Pericardium fibroblast (primary cell): ENCODE measurements at places on chromosomes 4 and X. TPM values are rescaled to one million over a fixed set of nuclear protein-coding genes. Genes with fewer than 3 reads are reported as not detected.

METAP1 gene
- 26.8 and 39.4 TPM in 2 replicates for total RNA-seq

CYSLTR1 gene
- total RNA-seq: not detected in 2 replicates

MAP7D2 gene
- 0.09 and 0.35 TPM in 2 replicates for total RNA-seq

MAGEA1 gene
- not detected in 2 replicates for total RNA-seq

F8A3 gene
- total RNA-seq: 3.6 and 10.6 TPM in 2 replicates

SPATA4 gene
- total RNA-seq: not detected in 2 replicates

ZBTB49 gene
- 2.0 and 5.4 TPM in 2 replicates for total RNA-seq

PGM2 gene
- 16.4 and 24.3 TPM in 2 replicates for total RNA-seq

MAGEC2 gene
- not detected in 2 replicates for total RNA-seq

SPANXA1 gene
- total RNA-seq: not detected in 2 replicates

SOWAHB gene
- not detected in 2 replicates for total RNA-seq

XAGE1A gene
- total RNA-seq: not detected in 2 replicates
